BJ (cell line): ENCODE measurements at places on chromosomes 12 and 14.

- DNase-seq = no peak
Observed at GRCh38 chr12:10896854-10897253, 12.5 kb downstream of the TAS2R13 start.

- no peak for DNase-seq
Observed at GRCh38 chr12:108973629-108974152, 47.2 kb downstream of the SVOP start.

DNA sequence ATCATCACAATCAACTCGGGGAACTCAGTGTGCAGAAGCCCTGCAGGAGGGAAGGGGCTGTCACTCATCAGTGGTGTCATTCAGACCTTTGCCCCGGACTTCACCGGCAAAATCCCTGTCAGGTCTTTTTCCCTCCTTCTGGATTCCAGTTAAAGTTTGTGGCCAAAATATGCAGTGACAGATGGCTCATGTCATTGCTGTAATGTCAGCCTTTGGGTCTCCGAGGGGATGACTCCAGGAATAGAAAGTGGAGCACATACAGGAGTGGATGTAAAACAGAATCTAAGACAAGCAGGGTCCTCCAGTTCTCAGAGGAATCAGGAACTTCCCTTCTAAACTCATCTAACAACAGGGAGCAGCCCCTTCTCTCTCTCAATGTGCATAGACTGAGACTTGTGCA, 130.3 kb upstream of the RASSF8 start:
- DNase-seq = no peak

- DNase-seq = no peak
Observed at GRCh38 chr14:93970965-93971634, 5.3 kb downstream of the ASB2 start.

GRCh38 chr12:131363393-131363792, 347.5 kb upstream of the SFSWAP start:
- DNase-seq = no peak
